CD4-positive, alpha-beta T cell treated with Interleukin-21 for 1 hour (primary cell): ENCODE measurements at places on chromosomes 6 and 20.

DNA sequence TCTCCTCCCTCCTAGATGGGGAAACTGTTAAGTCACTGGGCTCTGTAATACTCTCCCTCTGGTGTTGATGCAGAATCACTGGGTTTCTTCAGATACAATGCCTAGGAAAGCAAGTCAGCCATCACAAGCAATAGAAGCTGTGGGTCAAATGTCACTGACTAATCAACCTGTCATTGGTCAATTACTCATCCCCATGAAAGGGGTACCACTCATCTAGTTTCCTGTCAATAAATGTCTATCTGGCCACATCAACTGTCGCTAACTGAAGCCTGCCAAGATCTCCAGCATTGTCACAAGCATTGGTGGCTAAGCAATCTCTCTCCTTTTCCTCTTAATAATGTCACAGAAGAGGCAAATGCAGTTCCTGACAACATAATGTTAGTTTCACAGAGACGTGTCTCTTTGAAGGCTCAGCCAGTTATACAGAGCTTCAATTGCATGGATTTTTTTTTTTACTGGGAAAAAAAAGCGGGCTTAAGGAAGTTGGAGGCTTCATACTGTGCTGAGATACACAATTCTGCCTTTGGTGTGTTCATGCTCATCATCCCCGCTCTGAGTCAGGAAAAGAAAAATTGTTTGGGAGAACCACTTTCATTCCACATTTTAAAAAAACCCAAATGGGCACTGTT, 355.9 kb downstream of the BTBD9 start:
- no peak for DNase-seq

GRCh38 chr6:6497976-6498375, 90.5 kb upstream of the LY86 start:
- no peak for DNase-seq

- no peak for DNase-seq
Measured at GRCh38 chr6:107409942-107410341, 49.4 kb downstream of the PDSS2 start.

- DNase-seq = no peak
Measured at GRCh38 chr6:52591832-52592231, 15.0 kb upstream of the TRAM2 start.

DNA sequence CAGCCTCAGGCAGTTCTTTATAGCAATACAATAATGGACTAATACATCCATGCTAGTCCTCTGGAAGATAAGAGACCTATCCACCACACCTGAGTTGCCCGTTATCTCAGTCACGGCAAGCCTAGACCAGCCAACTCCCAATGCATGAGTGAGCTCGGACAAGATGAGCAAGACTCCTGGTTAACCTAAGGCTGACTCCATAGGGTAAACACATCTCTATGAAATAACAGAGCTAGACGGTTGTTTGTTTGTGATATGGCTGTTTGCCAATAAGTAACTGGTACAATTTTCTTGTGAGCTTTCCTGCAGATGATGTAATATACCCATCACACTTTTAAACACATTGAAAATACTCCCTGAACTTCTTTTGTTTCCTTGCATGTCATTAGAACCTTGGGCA, 70.6 kb upstream of the PHACTR1 start:
- DNase-seq = no peak

DNA sequence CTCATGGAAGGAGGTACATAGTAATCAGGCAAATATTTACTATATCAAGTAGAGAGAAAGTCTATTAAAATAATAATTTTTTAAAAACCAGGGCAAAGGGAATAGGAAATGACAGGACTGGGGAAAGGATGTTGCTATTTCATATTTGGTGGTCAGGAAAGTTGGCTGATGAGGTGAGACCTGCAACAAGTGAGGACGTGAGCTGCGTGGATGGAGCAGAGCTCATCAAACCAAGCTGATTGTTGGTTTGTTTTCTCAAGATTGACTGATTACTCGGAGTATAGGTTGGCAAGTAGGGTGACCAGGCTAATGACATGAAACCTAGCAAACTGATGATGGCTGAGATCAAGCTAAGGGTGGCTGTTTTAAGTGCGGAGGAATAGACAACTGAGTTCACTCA, 6.0 kb downstream of the GJA1 start:
- DNase-seq = no peak

- no peak for DNase-seq
Measured at GRCh38 chr6:20875369-20875963, 341.2 kb downstream of the CDKAL1 start.

DNA sequence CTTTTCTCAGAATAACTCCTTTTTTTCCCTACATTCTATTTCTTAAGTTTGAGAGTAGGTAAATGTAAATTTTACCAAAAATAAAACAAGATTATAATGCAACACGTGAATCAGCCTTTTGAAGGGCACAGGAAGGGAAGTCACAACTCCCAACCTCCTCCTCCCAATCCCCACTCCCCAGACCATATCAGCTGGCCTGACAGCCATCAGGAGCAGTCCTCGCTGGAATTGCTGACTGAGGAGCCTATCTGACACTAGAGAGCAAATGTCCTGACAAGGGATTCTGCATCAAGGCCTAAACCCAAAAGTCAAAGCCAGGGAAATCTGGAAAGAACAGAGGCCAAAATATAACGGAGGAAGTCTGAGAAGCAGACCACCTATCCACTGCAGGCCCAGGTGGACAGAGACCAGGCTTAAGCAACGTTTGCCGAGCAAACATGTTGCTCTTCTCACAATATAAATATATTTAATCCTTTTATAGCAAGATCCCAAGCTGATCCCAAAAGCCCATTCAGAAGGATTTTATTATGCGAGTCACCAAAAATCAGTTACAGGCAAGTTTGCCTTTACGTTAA, 2.5 kb downstream of the RRAGD start:
- no peak for DNase-seq

- DNase-seq = no peak
Measured at GRCh38 chr20:57874141-57874540, 164.3 kb upstream of the PMEPA1 start.

- no peak for DNase-seq
Measured at GRCh38 chr6:121944354-121944753, 455.1 kb upstream of the HSF2 start.

DNA sequence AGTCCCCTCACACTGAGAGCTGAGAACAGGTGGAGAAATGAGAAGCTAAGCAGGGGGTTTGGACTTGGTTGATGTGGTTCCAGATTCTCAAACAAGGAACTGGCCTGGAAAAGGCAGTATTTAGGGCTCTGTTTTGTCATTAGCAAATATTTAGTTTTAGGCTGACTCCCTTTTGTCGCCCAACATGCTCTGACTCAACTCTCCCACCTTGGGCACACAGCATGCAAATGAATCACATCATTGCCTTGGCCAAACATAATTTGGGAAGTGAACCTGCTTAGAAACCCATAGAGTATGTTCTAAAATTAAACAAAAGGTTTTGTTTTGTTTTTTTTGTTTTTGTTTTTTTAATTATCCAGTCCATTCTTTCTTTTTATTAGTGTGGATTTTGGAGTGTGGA, 9.5 kb upstream of the UQCC2 start:
- DNase-seq = no peak

DNA sequence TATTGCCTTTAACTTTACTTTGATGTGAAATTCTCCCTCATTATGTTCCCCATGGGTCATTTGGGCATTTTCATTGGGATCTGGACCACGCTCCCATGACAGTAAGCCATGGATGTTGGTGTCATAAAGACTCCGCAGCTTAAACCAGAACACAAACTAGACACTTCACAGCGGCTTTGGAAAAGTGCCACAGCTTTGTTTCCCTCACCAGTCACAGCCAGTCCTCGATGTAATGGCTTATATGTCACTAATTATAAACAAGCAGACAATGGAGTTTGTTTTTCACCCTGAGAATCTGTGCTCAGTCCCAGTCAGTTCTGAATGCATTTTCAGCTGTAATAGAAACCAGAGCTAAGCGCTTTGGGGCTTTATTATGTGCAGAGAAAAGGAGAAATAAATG, 23.2 kb upstream of the DAAM2 start:
- no peak for DNase-seq

GRCh38 chr20:24769878-24770627, 179.0 kb upstream of the CST7 start:
- DNase-seq = no peak

DNA sequence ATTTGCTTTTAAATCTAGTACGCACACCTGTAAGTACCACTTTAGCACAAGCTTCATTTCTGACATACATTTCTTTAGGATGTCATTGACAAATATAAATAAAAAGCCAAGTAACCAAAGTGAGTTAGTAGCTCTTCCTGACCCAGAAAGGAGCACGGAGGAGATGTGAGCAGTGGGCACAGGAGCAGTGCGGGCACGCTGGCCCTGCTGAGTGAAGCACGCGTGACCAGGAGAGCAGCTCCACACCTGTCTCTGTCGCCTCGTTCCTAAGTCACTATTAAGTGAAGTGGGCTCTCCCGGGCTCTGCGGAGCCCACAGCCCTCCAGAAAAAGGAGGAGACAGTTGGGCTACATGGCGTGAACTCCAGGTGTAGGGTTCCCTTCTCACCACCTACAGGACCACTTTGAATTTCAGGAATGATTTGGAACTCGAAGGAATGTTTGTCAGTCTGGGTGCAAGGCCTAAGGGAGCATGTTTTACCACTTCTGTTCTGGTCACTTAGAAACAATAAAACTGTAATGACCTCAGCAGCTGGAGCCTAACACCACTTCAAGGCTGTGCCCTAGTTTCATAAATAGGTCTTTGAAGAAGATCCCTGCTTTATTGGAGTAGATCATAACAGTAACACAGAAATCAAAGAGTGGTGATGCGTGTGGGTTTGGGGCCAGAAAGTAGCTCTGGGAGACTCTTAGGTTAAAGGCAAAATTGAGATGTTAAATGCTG, 95.9 kb downstream of the FAM120B start:
- no peak for DNase-seq

GRCh38 chr6:1422290-1422689, 32.9 kb downstream of the FOXF2 start:
- DNase-seq = no peak

GRCh38 chr6:169898788-169899480, 147.5 kb downstream of the ERMARD start:
- DNase-seq = no peak

DNA sequence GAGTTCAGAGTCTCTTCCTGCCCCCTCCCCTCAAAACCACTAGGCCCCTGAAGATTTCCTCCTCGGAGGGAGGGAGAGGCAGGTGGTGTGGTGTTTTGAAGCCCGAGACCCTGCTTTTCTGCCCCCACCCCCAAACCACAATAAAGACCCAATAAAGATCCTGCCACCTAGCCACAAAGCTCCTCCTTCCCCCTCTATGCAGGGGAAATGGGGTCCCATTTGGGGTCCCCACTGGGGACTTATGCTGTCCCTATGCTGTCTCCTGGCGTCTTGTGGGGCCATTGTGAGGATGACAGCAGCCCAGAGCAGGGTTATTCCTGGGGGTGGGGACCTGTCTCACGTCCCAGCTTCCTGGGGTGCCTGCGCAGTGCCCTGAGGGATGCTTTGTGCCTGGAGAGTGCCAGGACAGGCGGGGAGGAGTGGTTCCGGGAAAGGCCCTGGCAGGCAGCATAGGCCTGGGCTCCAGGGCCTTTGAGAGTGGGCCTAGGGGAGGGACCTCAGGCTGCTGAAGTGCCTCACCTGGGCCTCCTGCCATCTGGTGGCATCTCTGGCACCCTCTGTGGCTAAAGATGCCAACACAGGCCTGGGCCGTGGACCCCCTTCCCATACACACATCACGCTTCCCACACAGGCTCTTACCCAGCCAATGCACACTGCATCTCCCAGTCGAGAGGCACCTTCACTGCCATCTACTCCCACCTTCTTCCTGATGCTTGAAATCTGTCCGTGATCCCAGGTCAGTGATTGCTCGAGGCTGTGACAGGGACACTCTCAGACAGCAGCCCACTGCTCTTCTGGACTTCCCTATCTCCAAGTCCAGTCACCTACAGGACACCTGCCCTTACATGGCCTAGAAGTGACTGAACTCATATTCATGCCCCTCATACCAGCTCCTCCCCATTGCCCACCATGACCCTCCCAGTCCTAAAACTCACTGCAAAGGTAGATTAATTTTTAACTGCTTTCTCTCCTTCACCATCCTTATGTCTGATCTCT, 7.9 kb upstream of the ARMC12 start:
- peak; percentile 53 for DNase-seq

- DNase-seq = no peak
Measured at GRCh38 chr6:41704028-41704427, 31.4 kb downstream of the TFEB start.

DNA sequence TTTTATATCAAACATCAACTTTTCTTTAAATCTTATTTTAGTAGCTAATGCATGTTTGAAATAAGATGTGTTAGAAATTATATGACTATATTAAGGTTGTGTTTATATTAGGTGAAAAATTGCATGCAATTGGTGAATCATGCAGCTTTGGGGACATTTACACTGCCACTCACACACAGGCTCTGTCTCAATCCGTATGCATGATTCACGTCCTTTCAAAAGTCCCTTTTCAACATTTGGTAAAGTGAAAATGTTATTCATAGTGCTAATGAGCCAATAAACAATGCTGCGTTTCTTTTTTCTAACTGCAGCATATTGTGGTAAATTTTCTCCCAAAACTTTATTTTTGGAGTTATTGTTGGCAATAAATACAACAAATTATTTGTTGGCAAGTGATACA, 198.0 kb downstream of the FUT9 start:
- DNase-seq = no peak

- DNase-seq = no peak
Measured at GRCh38 chr6:17580518-17581048, 19.5 kb upstream of the FAM8A1 start.

- DNase-seq = no peak
Measured at GRCh38 chr20:47573559-47573958, 71.9 kb downstream of the NCOA3 start.

DNA sequence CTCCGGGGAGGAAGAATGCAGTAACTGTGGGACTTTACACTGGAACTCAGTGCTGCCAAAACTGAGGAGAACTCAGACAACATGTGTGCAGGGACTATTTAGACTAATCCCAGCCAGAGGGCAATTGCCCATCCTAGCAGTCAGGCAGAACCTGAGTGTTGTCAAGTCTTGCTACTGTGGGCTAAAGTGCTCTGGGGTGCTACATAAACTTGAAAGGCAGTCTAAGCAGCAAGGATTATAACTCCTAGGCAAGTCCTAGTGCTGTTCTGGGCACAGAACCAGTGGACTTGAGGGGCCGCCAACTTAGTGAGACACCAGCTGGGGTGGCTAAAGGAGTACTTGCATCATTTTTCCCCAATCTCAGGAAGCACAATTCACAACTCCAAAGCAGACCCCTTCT, 363.8 kb upstream of the PTCHD4 start:
- no peak for DNase-seq

DNA sequence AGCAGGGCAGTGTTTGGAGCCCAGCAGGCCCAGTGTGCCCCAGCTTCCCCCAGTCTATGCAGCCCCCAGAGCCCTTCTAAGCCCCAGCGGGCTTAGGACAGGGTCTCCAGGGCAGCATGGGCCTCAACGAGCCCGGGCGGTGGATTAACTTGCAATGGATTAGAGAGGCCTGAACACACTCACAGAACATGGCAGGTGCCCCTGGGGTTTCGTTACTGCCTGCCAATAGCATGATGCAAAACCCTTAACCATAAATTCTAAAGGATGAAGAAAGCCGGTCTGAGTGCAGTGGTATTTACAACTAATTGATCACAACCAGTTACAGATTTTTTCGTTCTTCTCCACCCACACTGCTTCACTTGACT, 18.9 kb downstream of the ENTPD6 start:
- DNase-seq = no peak

- DNase-seq = no peak
Measured at GRCh38 chr6:108167449-108168089, 1.7 kb downstream of the NR2E1 start.
